Stimulated activated CD4-positive, alpha-beta T cell treated with anti-CD3 and anti-CD28 coated beads, Interleukin-1b, Interleukin-23, amount 100 ng/mL, for 24 hours (primary cell): ENCODE measurements at places on chromosomes 7 and 10.

DNA sequence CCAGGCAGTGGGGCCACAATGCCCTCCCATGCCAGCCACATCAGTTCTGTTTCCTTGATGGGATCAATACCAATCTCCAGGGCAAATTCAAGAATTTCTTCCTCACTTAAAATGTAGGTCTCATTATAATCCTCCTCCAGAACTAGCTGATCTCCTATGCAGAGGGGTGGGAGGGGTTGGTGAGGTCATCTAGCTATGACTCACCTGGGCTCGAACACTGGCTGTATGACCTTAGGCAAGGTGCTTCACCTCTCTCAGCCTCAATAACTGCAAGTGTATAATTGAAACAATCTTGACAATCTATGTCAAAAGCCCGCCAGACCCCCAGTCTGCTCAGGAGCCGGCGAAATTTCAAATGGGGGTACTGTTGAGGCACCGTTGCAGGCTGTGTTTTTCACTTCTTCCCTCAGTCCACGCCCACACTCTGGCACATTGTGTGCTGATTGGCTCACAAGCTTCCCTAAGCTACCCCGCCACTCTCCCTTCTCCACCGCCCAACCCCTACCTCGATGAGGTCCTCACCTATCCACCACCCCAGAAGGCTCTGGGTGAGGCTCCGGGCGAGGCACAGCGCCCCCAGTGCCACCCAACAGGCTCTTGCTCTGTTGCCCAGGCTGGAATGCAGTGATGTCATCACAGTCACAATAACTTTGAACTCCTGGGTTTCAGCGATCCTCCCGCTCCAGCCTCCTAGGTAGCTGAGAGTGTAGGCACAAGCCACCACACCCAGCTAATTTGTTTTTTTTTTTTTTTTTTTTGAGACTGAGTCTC is 70.5 kb downstream of the ZNF22 start:
- DNase-seq: no peak

GRCh38 chr10:1287971-1288401 is 231.8 kb downstream of the WDR37 start:
- no peak for DNase-seq

- no peak for DNase-seq
Measured at GRCh38 chr10:3400348-3400747, 227.8 kb upstream of the PITRM1 start.

DNA sequence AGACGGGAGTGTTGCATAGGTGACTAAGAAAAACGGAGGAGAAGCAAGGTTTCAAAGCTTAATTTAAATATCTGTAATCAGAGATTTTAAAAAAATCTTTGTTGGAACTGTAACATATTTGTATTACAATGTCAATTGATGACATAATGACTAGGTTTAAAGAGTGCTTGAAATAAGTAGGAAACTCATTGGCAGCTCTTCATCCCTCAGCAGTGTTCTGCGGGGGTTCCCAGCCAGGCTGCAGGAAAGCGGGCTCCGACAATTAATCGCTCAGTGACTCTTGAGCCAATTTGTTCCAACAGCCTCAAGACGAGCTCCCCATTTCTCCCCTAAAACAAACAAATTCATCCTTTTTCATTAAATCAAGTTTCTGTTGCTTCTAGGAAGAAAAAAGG is 22.6 kb downstream of the CPXM2 start:
- DNase-seq: no peak

- no peak for DNase-seq
Measured at GRCh38 chr7:138970952-138971351, 10.2 kb downstream of the KIAA1549 start.

GRCh38 chr7:157889480-157889879 is 552.7 kb downstream of the DNAJB6 start:
- DNase-seq: no peak

GRCh38 chr10:5913736-5914135 is 23.7 kb downstream of the FBH1 start:
- no peak for DNase-seq

DNA sequence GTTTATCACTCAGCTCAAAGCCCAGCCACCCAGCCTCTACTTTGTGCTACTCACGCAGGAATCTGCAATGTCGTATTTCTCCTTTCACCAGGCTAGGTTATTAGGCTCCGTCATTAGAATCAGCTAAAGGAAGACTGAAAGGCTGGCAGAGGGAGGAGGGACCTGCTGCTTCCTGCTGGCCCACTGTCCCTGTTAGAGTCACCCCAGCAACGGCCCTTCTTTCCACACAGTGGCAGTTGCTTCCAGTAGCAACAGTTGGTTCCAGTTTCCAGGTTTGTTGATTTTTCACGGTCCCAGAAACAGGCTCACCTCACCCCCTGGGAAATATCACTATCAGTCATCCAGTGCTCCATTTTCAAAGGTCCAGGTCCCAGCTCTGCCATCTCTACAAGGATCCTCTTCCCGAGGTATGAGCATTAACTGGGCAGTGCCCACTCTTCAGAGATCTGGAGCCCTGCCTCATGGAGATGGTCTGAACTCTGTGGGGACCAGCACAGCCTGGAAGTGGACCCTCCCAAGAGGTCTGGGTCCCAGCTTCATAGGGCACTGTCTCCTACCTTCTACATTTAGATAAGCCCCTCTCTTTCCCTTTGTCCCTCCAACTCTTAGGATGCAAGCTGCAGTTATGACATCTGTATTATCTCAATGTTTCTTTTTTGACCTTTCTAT is 15.9 kb downstream of the ODAD2 start:
- DNase-seq: no peak

GRCh38 chr7:132560825-132561529 is 15.3 kb downstream of the PLXNA4 start:
- DNase-seq: no peak
